ELR (cell line): ENCODE measurements at places on chromosomes 6 and 20.

DNA sequence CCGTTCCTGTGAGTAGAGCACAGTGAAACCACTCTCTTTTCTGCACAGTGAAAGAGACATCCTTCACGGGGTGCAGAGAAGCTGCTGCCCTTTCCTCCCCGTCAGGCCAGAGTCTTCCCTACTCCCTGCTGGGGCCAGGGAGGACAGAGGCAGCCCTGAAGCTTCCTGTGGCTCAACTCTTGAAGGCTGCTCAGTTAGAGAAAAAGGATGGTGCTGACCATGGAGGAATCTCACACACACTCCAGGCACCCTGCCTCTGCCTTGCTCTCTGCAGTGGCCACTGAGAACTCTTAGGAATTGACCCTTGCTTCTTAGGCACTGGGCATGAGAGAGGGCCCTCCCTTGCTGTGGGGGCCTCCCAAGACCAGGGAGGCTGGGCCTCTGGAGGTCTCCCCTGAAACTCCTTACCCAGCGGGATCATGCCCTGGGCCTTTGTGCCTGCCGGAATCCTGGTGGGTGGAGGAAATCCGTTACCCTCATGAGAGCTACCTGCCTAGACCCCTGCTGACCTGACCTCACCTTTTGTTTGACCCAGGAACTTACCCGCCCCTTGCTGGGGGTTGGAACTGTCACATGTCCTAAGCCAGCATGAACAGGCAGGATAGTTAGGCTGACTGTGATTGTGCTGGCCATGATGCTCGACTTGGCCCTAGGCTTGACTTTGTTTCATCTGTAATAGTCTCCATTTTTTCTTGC lies 65.0 kb upstream of the CD93 start:
- no peak for DNase-seq

DNA sequence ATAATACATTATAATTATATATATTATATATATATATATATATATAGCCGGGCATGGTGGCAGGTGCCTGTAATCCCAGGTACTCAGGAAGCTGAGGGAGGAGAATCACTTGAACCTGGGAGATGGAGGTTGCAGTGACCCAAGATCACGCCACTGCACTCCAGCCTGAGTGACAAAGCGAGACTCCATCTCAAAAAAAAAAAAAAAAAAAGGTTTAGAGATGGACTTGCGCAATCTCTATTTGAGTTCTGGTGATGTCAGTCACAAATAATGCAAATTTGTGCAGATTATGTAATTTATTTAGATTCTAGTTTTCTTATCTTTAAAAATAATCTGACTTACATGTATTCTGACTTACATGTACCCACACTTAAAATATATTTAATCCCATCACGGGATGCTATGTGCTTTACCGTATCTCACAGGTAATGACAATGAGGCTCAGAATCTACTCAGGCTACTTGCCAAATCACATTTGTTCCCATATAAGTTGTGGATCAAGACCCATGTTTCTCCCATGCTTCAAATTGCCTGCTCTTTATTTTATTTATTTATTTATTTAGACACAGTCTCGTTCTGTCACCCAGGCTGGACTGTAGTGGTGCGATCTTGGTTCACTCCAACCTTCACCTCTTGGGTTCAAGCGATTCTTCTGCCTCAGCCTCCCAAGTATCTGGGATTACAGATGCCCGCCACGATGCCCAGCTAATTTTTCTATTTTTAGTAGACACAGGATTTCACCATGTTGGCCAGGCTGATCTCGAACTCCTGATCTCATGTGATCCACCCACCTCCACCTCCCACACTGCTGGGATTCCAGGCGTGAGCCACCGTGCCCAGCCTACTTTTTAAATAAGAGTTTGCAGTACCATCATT lies 7.6 kb upstream of the UST start:
- no peak for DNase-seq

GRCh38 chr6:156598855-156599180 lies 178.4 kb upstream of the ARID1B start:
- no peak for DNase-seq

DNA sequence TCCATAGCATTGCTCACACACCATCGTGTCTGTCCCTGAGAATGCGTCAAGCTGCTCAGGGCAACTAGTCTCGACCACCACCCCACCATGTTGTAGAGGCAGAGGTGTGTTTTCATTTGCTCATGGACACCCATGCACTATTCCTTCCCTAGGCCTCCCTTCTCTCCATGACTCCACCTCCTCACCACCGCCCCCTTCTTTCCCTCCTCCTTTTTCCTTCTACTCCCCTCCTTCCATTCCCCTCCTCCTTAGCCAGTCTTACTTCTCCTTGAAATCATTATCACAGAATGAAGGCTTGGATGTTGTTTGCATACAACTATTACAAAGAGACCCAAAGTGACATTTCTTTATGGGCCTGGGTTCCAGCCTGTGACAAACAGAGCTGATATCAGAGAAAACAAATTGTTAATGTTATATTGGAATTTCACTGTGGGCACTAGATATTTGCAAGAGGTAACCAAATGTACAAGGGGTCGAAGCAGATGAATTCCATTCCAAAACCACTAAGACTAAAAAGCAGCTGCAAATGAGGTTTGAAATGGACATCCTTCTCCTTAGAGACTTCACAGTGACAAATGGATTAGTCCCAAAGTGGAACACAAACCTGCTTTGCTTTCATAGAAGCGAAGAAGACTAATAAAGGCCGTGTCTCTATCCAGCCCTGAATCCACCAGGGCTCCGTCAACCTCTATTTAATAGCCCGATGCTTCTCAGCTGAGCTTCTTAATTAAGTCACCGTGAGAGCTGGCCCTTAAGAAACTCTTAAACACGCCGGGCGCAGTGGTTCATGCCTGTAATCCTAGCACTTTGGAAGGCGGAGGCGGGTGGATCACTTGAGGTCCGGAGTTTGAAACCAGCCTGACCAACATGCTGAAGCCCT lies 275.8 kb upstream of the SULF2 start:
- DNase-seq, result no peak

DNA sequence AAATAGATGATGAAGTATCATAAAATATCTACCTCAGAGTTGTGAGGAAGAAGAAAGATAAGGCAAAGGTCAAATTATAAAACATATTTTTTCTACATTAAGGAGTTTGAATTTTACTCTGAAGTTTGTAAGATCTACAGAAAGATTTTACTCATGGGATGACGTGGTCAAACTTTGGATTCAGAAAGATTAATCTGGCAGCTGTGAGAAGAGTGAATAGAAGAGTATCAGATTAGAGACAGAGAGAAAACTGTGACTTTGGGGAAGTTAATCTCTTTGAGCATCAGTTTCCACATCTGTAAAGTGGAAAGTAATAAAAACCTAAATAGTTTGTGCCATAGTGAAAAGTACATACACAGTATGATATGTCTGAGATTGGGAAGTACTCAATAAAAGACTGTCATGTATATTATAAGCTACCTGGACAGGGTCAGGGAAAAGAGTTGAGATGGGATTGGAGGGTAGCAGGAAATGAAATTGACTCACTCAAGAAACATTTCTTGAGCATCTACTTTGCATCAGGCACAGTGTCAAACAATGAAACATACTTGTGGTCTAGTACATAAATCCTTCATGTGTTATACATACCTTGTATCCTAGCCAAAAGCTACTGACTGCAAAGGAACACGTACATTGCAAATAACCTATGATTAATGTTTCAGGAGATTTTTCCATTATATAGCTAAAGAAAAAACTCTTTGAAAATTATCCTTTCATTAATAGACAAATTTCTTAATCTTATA lies 222.1 kb downstream of the TMEM200A start:
- DNase-seq, result peak; percentile 98

GRCh38 chr6:23601811-23602345 lies 524.1 kb upstream of the NRSN1 start:
- DNase-seq, result no peak

DNA sequence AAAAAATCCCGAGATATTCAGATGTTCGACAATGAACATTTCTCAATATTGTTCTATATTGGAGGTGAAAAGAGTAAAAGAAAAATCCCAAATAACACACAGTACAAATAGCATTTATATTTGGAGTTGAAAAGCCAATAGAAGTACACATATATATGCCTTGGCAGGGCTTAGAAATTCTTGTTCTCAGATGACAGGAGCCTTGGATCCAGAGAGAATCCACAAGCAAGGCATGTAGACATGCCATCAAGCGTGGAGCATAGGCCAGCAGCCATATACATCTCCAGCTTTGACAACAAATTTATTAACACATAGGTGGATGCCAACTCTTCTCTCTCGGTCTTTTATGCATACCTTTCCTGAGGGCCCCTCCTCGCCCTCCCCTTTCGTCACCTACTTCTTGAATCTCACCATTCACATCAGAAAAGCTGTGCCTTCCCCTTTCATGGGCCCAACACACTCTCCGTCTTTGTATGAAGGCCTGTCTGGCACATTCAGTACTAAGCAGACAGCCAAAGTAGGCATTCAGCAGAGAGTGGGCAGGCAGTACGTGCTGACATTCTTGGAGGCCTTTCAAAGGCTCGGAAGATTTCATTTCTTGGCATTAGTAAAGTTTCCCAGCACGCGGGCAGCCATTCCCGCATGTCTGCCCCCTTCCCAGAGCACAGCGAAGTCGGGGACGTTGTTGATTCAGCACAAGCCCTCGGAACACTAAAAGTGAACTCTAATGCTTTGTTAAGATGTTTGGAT lies 18.2 kb downstream of the NEDD9 start:
- DNase-seq, result no peak

DNA sequence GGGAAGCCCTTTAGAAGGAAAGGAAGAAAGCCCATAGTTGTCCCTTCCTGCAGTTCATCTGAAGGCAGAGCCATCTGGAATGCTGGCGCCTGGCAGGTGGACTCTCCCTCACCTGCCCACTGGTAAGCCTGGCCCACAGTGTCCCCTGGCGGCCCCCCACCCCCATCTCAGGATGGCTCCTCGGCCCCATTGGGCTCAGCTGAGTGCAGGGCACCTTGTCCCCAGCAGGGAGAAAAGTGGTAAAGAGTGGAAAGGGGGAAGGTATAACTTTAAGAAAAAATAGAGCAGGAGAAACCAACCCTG lies 12.6 kb downstream of the SS18L1 start:
- DNase-seq, result no peak

DNA sequence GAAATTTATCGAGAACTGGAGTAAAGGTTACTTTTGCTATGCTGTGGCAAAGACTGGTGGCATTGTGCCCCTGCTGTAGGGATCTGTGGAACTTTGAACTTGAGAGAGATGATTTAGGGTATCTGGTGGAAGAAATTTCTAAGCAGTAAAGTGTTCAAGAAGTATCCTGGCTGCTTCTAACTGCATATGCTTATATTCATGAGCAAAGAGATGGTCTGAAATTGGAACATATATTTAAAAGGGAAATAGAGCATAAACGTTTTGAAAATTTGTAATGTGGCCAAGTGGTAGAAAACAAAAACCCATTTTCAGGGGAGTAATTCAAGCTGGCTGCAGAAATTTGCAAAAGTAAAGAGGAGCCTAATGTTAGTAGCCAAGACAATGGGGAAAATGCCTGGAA lies 12.3 kb upstream of the UFL1 start:
- no peak for DNase-seq

DNA sequence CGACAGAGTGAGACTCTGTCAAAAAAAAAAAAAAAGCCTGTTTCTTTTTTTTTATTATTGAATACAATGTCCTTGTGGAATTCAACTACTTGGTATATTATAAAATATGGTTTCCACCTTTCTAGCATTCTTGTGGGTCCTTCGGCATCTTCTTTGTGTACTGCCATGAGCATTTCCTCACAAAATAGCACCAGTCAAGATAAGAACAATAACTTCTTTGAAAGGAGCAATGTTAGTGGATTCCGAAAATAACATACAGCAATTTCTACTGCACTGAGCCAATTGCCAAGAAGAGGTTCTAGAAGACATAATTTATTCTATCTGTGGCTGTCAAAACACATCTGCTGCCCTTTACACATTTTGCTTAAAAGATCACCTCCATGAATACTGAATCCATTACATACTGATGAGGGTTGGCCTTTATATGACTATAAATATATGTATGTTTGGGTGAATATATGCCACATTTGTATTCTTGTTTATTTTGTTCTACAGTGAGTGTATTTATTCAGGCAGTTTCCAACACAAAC lies 19.1 kb upstream of the SPTLC3 start:
- DNase-seq, result no peak

DNA sequence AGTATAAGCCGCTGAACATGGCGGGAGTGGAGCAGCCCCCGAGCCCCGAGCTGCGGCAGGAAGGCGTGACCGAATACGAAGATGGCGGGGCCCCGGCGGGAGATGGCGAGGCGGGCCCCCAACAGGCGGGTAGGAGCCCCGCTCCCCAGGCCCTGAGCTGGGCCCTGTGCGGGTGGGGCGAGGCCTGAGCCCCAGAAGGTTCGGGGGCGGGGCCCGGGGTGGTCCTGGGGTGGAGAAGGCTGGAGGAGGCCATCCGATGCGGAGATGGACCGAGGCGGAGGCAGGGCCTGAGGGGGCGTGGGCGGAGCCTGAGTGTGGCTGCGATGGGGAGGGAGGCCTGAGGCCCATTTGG lies 7.1 kb downstream of the L3MBTL1 start:
- peak; percentile 70 for DNase-seq

DNA sequence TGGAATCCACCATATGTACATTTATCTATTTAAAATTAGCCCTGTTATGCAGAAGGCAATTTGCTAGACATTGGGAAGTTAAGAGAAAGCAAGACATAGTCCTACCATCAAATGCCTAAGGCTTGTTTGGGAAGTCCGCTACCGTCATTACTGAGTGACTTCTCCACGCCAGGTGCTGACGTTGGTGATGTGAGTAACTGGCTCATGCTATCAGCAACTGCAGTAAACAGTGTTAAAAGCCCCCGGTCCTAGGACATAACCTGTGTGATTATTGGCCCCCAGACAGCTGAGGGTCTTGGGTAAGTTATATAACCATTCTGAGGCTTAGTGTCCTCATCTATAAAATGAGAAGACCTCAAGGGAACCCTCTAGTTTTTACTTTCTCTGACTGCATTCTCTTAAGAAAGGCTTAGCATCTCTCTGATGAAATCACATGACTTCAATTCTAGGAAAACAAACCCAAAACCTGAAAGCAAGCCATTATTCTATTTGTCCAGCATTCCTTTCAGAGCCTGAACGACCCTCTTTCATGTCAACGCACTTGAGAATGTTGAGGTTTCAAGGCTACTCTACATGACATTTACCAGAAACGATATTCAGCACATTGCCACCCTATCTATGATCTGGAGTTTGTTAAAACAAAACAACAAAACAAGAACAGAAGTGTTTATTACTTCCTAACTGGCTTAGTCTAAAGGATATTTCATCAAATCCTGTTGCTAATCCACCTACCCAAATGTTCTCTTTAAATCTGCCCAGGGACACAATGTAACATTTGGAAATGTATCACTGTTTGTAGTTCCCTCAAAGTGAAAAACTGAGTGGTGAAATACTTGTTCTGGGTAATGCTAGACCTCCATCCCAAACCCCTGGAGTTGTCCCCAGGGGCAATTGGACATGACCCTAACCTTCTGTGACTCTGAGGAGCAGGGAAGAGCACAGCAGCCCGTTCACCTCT lies 133.8 kb downstream of the BTBD3 start:
- DNase-seq, result no peak

- peak; percentile 62 for DNase-seq
Measured at GRCh38 chr6:113684382-113684901, 172.7 kb upstream of the MARCKS start.
